ENCODE measurements at places on chromosomes 7 and 10.

GRCh38 chr10:127275272-127275671, 78.9 kb upstream of the INSYN2A start:
- no peak for DNase-seq

DNA sequence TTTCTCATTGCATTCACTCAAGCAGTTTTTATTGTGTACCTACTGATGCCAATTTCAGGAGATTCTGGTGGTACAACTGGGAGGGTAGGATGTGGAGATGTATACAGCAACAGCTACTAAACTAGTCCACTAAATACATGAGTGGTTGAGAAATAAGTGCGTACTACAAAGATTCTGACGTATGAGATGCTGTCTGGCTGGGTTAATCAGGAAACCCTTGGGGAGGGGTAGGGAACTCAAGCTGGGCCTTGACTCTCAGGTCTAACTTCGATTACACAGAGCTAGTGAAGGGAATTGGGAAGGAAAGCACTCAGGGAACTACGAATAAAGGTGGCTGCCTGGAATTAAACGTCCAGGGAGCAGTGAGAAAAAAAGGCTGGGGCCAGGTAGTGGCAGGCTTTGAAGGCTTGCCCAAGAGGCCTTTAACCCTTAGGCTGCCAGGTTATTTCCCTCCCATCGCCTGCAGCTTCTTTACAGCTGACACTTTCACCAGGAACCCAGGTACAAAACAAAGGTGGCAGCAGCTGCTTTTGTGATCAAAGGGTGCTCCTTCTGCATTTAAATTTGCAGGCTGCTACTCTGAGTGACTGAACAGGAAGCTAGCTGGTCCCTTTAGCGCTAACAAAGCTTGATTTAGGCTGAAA, 3.2 kb downstream of the MMS19 start:
- DNase-seq: no peak

GRCh38 chr7:12199363-12199762, 11.7 kb upstream of the TMEM106B start:
- no peak for DNase-seq

GRCh38 chr10:100238429-100238828, 9.0 kb upstream of the CHUK start:
- DNase-seq: no peak

- no peak for DNase-seq
Observed at GRCh38 chr10:110067960-110068770, 60.4 kb downstream of the ADD3 start.

- no peak for DNase-seq
Observed at GRCh38 chr10:43968076-43968475, 319.4 kb upstream of the ZNF32 start.

DNA sequence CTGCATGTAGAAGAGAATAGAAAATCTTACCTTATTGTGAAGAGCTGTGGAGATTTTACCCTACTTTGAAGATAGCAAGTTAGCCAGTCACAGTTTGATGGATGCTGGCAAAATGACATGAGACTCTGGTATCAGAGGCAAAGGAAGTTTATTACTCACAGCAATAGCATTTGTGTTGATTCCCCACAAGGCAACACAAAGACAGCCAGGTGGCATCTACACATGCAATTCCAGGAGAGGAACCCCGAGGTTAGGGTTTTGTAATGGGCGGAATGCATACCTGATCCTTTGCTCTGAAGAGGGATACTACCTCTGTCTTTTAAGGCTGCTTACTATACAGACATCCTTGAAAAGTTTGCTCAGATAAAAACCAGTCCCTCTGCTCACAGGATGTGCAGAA, 59.5 kb downstream of the AHR start:
- no peak for DNase-seq

DNA sequence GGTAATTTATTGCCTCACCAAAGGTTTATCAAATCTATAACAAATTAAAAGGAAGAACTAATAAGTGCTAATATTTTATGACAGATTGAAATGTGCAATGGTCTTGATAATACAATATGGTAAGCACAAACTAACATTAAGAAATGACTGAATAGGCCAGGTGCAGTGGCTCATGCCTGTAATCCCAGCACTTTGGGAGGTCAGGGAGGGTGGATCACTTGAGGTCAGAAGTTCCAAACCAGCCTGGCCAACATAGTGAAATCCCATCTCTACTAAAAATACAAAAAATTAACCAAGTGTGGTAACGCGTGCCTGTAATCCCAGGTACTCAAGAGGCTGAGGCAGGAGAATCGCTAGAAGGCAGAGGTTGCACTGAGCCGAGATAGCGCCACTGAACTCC, 3.5 kb downstream of the MTPAP start:
- DNase-seq: no peak
